ENCODE measurements at places on chromosomes 16 and 17. TPM values are rescaled to one million over a fixed set of nuclear protein-coding genes. Genes with fewer than 3 reads are reported as not detected.

ST6GALNAC2 gene
- total RNA-seq: not detected

PIK3R6 gene
- total RNA-seq: not detected

IKZF3 gene
- not detected for total RNA-seq

ABCC11 gene
- not detected for total RNA-seq

HBA1 gene
- total RNA-seq: not detected

KRT28 gene
- not detected for total RNA-seq

CRHR1 gene
- total RNA-seq: 1.2 TPM

FBXL19 gene
- total RNA-seq: 5.0 TPM

CISD3 gene
- total RNA-seq: 6.7 TPM

MYH3 gene
- 0.04 TPM for total RNA-seq

BMERB1 gene
- 12.5 TPM for total RNA-seq

DDX52 gene
- total RNA-seq: 24.4 TPM

DNA sequence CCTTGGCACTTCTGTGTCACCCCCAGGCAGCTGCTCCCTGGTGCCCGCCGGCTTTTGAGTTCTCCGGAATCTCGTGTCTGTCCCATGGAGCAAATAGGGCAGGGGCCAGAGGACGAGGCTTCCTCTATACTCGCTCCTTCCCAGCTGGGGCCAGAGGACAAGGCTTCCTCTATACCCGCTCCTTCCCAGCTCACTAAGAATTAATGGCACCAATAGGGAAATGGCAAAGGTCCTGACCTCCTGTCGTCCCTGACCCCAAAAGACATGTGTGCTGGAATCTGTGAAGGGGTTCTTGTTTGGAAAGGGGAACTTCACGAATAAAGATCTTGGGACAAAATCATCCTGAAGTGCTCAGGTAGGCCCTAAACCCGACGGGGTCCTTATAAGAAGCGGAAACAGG lies 7.6 kb downstream of the SGSH start:
- DNase-seq: no peak

DNA sequence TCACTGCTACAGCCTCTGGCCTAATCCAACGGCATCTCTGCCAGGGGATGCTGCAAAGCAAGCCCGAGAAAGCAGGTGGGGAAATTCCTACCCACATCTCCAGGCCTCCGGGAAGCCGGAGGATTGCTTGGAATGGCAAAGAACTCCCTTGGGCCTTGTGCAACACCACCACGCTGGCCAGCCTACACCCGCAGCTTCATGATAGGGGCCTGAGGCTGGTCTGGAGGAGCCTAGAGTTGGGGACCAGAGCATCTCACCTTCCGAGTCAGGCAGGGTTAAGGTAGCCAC lies 20.3 kb downstream of the GGA3 start:
- DNase-seq: no peak

DNA sequence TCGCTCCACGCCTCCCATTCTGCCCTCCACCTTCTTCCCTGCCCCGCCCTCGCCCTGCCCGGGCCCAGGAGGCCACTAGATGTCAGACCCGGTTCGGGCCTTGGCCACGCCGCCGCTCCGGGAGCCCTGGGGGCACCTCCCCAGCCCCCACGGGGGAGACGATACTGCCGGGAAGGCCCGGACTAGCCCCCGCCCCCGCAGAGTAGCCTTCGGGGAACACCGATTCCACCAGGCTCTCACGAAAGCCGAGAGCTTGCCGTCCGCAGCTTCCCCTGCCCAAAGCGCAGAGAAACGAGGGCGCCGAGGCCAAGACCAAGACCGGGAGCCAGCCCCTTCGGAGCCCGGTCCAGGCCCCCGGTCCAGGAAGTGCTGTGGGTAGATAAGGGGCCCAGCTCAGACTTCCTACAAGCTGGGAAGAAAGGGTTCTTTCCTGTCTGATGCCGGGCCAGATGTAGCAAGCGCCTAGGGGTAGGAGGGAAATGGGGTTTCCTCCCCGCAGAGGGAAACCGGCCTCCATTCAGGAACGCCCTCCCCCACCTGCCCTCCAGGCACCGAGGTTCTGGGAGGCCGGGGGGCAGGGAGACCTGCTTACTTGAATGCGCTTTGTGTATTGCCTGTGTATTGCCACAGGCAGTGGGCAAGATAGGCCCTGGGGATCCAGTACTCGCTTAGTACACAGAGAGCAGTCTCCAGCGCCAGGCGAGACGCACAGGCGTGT lies 806 bp upstream of the CYB561 start:
- DNase-seq: no peak

GRCh38 chr17:61280338-61280737 lies 119.3 kb upstream of the TBX2 start:
- no peak for DNase-seq

DNA sequence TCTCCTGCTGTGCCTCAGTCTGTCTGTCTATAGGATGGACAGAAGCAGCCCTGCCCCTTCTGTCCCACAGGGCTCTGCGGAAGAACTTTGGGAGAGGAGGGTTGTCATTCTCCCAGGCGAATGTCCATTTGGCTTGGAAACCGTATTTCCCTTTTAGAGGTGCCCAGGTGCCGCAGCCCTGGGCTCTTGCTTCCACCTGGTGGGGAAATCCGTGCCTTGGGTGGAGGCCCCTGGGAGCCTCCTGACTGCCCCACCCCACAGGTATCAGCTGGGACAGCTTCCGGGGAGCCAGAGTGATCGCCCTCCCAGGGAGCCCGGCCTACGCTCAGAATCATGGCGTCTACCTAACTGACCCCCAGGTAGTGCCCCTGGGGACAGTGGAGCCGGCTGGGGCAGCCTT lies 12.7 kb downstream of the FCSK start:
- no peak for DNase-seq

DNA sequence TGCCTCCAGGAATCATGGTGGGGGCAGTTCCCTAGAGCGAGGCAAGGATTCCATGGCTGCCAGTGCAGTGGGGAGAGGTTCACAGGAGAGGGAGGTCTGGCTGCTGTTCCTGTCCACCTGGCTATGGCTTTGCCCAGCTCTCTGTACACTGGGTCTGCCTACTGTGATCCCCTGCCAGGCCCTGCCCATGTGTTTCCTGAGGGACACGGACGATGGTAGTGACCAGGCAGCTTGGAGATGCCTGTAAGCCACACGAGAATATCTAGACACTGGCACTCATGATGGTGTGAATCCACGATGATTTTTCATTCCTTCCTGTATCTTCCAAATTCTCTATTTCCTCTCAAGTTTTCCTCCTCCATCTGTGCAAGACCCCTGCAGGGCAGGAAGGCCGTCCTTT lies 11.1 kb downstream of the C1QTNF8 start:
- no peak for DNase-seq

GRCh38 chr17:75295201-75296158 lies 6.2 kb upstream of the SLC25A19 start:
- DNase-seq: no peak

- DNase-seq: peak; percentile 26
Observed at GRCh38 chr17:42682722-42683403, 532 bp downstream of the CNTNAP1 start.

DNA sequence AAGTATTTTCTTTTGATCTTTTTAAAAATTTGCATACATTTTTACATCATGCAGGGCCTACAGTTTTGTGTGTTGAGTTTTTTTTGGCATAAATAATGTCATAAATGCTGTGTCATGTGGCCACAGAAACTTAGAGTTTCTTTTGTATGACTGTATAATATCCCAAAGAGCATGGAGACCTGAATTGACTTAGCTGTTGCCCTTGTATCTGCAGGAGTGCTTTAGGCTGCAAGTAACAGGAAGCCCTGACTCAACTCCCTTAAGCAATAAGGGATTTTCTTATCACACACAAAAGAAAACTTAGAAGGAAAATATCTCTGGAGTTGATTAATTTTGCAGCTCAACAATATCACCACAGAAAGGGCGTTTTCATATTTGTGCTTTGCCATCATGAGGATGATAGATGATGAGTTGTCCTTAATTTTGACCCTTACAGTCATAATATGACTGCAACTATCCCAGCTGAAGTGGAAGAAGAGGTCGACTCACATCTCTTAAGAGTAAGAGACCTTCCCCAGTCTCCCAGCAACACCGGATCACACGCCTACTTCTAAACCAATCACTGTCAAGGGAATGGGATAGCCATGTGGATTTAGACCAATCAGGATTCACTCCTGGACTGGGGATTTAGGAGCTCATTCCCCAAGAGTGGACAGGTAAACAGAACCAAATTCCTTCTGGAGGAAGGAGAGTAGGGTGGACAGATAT lies 138.9 kb downstream of the GSG1L start:
- no peak for DNase-seq

DNA sequence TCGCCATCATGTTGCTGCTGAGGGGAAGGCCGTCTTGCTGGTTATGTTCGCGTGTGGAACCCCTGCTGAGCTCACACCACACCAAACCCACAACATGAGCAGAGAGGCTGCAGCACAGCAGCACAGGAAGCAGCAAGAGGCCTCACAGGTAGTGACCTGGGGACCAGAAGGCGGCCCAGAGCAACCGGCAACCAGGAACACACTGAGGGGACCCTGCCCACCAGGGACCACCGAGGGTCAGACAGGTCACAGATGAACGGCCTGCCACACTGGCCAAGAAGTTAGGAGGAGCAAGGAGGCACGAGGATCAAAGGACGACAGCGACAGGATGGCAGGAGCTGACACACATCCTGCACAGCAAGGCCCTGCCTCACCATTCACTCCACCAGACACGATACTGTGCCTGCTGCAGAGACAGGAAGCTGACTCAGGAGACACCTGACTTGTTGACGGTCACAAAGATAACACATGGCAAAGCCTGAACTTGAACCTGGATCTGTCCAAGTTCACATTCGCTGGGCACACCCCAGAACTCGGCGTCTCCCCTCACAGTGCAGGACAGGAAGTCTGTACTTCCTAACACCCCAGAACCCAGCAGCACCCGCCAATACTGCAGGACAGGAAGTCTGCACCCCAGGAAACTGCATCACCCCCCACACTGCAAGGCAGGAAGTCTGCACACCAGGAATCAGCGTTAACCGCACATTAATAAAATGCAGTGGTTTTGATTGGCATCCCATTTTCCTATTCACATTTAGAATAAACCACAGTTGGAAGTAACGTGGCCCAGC lies 98.5 kb downstream of the ZNF778 start:
- peak; percentile 92 for DNase-seq

DNA sequence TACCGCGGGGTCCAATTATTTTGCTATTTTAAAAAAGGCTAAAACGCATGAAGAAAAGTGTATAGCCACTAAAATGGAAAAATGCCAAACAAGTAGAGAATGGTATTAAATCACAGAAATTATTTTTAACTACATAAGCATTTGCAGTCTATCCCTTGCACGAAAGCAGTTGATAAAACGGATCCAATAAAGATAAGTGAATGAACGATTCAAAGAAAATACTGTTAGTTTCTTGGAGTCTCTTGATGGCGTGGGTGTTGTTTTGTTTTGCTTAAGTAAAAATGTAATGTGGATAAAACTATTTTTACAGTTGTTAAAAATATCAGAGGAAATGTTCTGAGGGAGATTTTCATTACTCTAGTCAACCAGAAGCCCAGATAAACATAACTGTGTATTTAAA lies 9.3 kb downstream of the HS3ST3A1 start:
- DNase-seq: no peak

DNA sequence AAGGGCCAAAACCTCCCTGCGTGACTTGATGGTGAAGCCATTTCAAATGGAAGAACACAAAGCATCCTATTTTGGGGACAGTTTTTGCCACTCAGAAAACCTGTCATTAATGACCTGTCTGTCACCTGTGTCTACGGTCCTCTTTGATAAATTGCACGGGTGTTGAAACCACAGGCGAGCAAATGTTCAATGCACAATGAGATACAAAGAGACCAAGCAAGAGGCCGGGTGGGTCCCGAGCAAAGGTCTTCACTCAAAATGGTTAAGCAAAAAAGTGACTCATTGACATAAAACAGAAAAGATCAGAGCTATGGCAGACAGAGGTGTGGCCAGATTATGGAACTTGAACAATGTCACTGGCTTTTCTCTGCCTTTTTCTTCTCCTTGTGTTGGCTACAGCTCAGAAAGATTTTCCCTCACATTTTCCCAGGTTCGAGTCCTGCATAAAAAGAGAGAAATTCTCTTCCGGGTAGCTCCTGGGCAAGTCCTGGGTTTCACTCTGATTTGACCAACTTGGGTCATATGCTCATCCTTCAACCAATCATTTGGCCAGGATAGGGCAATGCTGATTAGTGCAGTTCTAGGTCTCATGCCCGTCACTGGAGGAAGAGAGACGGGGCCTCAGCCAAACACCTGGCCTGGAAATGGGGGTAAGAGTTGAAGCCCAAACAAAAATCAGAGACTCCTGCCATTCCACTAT lies 92.2 kb downstream of the CMC2 start:
- no peak for DNase-seq

DNA sequence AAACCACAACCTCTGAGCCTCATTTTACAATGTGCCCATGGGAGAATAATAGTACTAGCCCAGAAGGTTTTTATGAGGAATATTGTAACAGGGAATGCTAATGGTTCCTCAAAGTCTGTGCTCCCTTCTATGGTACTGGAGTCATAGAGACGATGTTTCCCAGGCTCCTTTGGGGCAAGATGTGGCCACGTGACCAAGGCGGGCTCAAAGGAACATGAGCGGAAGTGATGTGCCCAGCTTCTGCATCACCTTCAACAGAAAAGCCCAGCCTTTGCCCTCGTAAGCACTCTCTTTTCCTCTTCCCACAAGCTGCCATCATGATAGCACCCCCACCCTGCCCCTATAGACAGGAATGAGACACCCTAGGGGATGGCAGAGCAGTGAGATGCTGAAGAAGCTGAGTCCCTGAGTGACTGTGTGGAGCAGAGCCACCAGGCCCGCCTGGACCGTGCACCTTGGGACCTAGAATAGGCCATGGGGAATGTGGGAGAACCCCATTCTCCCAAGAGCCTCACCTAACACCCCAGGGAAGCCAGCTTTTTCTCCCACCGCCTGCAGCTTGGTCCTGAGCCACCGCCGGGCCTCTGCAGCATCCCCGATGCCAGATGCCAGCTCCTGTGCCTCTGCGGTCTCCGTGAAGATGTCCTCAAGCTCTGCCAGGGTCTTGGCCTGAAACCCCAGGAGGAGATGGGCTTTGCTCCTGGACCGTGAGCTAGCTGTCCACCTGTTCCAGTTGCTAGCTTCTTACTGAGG lies 22.2 kb upstream of the PIK3R6 start:
- no peak for DNase-seq

DNA sequence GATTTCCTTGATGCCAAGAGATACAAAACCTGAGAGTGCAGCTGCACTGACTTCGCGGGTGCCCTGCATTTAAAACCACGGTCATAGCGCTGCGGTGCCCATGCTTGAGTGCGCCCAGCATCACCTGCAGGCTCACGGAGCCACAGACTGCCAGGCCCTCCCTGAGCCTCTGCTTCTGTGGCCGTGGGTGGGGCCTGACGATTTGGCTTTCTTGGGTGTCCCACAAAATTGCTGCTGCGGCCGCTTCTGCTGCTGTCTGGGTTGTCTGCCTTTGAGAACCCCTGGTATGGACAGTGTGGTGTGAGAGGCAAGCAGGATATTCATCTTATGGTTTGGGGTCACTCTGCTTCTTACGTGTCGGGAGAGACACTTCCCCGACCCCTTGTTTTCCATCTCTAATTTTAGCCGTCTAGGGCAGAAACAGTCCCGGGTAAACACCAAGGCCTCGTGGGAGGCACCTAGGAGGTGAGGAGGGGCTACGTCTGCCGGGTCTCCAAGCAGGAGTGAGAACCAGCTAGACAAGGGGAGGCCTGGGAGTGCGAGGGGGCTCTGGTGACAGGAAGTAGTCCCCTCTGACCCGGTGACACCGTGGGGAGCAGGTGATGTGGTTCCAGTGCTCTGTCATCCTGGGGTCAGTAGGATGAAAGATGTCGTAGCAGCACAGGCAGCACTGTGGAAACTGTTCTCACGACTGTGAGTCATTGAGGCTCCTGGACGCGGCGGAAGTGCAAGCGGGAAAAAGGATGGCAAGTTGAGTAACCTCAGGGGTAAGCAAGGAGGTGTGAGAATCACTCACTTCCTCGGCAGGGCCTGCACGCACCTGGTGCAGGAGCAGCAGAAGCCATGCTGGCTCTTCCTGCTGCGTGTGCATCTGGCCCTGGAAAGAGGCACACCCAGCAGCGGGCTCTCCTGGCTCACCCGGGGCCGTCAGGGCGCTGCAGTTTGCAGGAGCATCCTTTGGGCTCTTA lies 176.3 kb downstream of the RPTOR start:
- peak; percentile 79 for DNase-seq

Measured in H4 (cell line).